A549 treated with Hydrocortisone at 1 μM for 4 hours (cell line): ENCODE measurements at places on chromosomes 6 and 20. TPM values are rescaled to one million over a fixed set of nuclear protein-coding genes. Genes with fewer than 3 reads are reported as not detected.

FAM83C gene
- total RNA-seq = 0.06 to 0.16 TPM (median 0.13 TPM) in 5 replicates

COL19A1 gene
- total RNA-seq = not detected in 5 replicates

SPAG4 gene
- 4.8 to 5.8 TPM (median 5.3 TPM) in 5 replicates for total RNA-seq

NELFE gene
- 73.7 to 87.1 TPM (median 76.9 TPM) in 5 replicates for total RNA-seq

TFAP2A gene
- 9.1 to 10.4 TPM (median 9.5 TPM) in 5 replicates for total RNA-seq

BMP7 gene
- 0.38 to 1.1 TPM (median 0.53 TPM) in 5 replicates for total RNA-seq

ADGRF5 gene
- total RNA-seq = 0.03 TPM in 1 of 5 replicates, not detected in the others

C2 gene
- 0.17 to 0.46 TPM (median 0.38 TPM) in 5 replicates for total RNA-seq

TMEM14C gene
- 141 to 168 TPM (median 150 TPM) in 5 replicates for total RNA-seq

BPIFA1 gene
- total RNA-seq = not detected in 5 replicates

C6orf58 gene
- 0.12 to 0.18 TPM (median 0.18 TPM) in 3 of 5 replicates, not detected in the others for total RNA-seq

CST2 gene
- total RNA-seq = 0.59 to 1.2 TPM (median 0.71 TPM) in 5 replicates

EPPIN gene
- not detected in 5 replicates for total RNA-seq

CALHM4 gene
- not detected in 5 replicates for total RNA-seq

PIM1 gene
- 8.6 to 14.6 TPM (median 13.6 TPM) in 5 replicates for total RNA-seq

BPI gene
- total RNA-seq = not detected in 5 replicates

RHAG gene
- not detected in 5 replicates for total RNA-seq

CUL9 gene
- 7.7 to 9.5 TPM (median 8.8 TPM) in 5 replicates for total RNA-seq

CYB5R4 gene
- total RNA-seq = 21.3 to 26.3 TPM (median 23.1 TPM) in 5 replicates
